ENCODE measurements at places on chromosomes 2 and 18.

DNA sequence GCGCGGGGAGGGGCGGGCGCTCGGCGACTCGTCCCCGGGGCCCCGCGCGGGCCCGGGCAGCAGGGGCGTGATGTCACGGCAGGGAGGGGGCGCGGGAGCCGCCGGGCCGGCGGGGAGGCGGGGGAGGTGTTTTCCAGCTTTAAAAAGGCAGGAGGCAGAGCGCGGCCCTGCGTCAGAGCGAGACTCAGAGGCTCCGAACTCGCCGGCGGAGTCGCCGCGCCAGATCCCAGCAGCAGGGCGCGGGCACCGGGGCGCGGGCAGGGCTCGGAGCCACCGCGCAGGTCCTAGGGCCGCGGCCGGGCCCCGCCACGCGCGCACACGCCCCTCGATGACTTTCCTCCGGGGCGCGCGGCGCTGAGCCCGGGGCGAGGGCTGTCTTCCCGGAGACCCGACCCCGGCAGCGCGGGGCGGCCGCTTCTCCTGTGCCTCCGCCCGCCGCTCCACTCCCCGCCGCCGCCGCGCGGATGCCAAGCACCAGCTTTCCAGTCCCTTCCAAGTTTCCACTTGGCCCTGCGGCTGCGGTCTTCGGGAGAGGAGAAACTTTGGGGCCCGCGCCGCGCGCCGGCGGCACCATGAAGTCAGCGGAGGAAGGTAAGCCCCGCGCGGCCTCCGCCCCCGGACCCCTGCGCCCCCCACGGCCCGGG, at the start of gene NFATC1:
TSS of gene NFATC1 (plus strand) at position 170 of the 644 bp plus-strand sequence. CDS start at position 465, 295 bp downstream.
- DNase-seq: peak; percentile 55

DNA sequence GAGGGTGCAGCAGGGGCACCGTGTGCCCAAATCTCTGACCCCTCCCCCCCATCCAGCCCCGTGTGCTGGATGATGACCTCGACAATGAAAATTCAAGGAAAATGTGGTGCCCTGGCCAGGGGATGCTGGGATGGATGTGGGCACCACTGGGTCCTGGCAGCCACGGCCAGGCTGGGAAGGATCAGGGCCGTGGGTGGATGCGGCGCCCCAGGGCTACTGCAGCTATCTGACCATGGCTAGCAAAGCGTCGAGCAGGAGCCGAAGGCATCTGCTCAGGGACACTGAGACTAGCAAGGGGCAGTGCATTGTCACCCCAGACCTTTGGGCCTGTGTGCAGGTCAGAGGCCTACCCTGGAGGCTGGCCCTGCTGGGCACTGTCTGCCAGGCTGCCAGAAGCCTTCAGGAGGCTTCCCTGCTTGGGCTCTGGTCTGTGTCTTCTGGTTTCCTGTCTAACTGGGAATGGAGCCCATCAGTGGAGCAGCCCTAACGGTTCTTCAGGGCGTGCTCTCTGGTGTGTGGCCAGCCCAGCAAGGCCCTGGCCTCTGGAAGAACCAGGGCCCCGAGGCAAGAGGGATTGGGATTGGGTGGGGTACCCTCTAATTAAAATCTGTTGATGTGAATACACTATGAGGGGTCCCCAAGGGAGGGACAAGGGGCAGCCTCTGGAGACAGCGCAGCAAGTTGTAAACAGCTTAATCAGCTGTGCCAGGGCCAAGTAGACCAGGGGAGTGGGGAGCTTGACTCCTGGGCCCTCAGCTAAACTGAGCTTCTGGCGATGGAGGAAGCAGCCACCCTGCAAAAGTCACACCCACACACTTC, 98.0 kb downstream of the STPG4 start:
- no peak for DNase-seq

DNA sequence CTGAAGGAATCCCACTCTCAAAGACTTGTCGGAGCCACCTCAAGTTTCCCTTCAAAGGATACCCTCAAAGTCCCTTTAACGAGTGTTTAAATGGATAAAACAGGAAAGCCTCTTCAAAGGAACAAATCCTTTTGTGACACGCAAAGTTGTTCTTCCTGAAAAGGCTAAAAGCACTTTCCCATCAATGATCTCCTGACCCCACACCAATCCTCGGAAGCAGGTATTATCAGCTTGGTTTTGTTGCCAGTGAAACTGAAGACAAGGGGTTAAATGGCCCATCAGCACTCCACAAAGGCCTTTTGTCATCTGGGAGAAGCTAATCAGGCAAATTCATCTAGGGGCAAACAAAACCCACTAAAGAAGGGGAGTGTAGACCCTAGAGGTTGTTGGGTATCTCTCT, 418.0 kb upstream of the ID2 start:
- no peak for DNase-seq

GRCh38 chr2:241666627-241667400, 19.8 kb downstream of the DTYMK start:
- DNase-seq: no peak

- DNase-seq: no peak
These were observed 123.8 kb upstream of the FSHR start for GRCh38 chr2:49278141-49278540.

- no peak for DNase-seq
These were observed 38.5 kb downstream of the COL4A4 start for GRCh38 chr2:227125506-227125905.

DNA sequence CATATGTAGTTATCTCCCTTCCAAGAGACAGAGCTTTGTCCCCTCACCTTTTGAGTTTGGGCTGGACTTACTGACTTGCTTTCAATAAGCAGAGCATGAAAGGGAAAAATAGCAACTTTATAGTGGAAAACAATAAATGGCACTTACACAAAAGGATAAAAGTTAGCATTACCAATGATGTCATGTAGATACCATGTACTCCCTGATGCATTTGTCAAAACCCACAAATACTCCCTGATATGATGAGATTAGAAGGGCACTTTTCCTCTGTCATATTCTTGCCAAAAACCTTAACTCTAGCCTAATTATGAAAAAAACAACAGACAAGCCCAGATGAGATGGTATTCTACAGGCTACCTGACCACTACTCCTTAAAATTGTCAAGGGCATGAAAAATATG, 16.0 kb downstream of the HIBCH start:
- no peak for DNase-seq

DNA sequence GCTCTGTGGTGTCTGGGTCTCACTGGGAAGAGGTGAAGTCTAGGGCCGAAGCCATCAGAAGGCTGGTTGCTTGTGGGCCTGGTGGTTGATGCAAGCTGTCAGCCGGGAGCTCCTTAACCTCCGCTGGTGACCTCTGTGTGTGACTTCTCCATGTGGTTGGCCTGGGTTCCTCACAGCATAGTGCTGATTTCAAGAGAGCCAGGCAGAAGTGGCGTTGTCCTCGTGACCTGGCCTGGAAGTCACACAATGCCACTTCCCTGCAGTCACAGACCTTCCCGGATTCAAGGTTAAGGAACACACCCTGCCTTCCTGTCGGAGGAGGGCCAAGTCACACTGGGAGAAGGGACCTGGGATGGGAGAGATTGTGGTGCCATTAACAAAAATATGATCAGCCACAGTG, 303.7 kb upstream of the HS6ST1 start:
- no peak for DNase-seq
